Activated CD4-positive, alpha-beta T cell treated with anti-CD3 and anti-CD28 coated beads for 4 hours (primary cell): ENCODE measurements at places on chromosomes 16 and 17.

- no peak for DNase-seq
These were observed 3.1 kb downstream of the ADAD2 start for GRCh38 chr16:84194018-84194417.

GRCh38 chr16:3017344-3017743 lies 639 bp downstream of the CLDN6 start:
- no peak for DNase-seq

- DNase-seq = no peak
These were observed 15.6 kb upstream of the PDK2 start for GRCh38 chr17:50079334-50080095.

GRCh38 chr16:76194616-76195015 lies 82.6 kb upstream of the CNTNAP4 start:
- DNase-seq = no peak

DNA sequence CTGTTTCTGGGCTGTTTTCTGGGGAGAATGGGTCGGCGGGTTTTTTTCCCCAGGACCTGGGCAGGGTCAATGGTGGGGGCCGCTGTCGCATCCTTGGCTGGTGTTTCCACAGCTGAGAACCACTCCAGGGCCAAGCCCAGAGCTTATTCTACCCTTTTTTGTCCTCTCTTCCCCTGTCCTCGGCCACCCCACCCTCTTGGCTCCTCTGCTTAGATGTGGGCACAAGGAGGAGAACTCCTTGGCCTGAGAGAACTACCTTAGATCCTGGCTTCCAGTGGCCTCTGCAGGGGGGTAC lies 4.0 kb downstream of the NOD2 start:
- DNase-seq = no peak

DNA sequence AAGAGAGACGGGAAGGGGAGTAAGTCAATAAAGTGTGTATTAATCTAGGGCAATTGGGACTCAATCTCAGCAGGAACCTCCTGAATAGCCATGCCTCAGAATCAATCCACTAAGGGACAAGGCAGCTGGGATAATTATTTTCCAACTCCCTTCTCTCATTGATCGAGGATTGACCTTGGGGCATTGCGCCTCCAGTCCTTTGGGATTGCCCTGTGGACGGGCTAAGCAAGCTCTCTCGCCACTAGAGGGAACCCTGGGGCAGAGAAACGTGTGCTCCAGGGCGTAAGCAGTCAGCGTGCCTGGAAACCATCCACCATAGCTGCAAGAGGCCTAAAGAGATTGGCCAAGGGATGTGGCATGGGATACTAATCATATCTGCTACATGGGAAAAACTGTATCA lies 53.9 kb upstream of the ERCC4 start:
- peak; percentile 4 for DNase-seq

DNA sequence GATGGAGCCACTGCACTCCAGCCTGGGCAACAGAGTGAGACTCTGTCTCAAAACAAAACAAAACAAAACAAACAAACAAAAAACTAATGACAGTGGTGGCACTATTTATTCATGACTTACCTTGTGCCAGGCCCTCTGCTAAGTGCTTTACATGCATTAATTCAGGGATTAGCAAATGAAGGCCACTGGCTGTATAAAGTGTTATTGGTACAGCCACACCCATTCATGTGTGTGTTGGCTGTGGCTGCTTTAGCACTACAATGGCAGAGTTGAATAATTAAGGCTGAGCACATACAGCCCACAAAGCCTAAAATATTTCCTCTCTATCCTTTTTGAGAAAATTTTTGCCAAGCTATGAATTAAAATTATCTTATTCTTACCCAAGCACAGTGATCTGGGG lies 531.8 kb upstream of the CDH5 start:
- DNase-seq = no peak

DNA sequence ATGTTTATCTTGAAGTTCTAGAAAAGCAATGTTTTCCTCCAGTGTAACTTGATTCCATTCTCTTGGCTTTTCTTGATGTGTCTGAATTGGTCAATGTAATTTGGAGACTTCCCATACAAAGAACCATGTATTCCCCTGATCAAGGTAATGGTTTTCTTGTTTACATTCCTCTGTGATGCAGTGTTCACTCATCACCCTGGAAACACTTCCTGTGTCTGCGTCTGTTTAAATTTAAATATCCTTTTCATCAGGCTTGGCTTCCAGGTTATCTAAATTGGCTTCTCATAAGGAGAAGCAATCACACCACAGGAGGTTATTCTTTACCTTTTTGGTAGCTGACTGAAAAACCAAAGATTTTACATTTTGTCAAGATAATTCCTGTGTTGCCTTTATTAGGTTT lies 237.3 kb upstream of the WSCD1 start:
- DNase-seq = no peak

DNA sequence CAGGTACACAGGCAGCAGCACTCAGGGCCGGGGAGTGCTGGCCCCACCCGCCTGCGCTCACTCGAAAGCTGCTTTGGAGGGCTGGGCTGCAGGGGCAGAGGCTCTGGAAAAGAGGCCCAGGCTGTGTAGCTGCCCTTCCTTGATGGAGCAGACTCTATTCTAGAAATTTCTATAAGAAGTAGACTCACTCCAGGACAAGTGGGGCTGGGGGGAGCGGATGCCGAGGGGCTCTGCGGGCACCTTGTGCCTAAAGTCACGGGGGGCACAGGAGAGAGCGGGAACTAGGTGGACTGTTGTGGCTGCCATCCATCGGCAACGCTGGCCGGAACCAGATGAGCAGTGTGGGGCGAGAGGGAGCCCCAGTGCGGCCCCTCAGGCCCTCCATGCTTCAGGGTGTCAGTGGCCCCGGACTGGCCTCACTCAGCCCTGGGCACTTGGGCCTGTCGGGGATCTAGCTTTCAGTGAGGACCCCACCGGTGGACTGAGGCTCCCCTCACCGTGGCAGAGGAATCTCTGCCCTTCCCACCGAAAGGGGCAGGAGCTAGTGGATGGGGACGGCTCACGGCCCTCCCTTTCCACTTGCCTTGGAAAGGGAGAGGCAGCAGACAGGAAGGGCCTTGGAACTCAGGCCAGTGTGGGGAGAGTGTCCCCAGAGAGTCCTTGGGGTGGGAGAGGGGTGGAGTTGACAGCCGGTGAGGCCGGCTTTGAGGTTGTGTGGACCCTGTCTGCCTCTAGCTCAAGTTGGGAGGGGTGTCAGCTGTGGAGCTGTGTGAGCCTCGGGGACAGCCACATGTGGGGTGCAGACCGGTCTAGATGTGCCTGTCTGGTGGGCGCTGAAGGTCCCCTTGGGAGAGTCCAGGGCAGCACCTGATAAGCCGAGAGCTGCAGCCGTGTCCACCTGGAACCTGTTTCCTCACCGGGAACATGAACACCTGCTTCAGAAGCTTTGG lies 16.6 kb downstream of the ENDOV start:
- DNase-seq = no peak

DNA sequence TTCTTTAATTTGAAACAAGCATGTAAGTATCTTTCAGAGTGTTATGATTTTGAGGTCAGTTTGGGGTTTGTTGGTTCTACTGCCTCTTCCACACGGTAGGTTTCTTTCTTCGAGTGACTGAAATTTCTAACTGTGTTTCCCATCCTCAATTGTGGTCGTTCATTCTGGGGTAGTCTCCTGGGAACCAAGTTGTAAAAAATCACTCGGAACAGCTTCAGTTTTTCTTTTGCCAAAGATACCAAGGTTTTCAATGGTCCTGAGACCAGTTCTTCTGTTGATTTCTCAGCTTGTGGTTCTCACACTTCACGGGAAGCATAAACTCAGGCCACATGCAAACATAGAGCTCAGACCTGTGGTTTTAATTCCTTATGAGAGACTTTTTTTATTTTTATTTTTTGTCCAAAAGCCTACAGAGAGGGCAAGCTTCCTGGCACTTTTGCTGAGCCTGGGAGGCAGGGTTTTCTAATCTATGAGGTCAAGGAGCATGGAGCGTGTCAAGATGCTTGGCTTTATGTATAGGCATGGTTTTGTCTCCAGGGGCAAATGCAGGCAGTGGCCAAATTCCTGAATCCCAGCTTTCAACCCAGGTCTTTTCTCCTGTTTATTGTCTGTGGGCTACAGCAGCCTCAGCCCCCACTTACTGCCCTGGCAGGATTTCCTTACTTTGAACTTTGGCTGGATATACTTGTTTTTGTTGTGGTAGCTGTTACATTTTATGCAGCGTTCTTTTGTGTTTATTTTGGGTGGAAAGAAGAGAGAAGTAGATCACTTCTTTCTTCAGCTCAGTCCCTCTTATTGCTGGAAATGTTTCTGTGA lies 32.9 kb downstream of the HS3ST3A1 start:
- no peak for DNase-seq

- no peak for DNase-seq
These were observed 19.4 kb downstream of the IQCK start for GRCh38 chr16:19737306-19738038.

GRCh38 chr16:87918866-87919680 lies 17.3 kb downstream of the CA5A start:
- no peak for DNase-seq

- DNase-seq = no peak
These were observed 14.6 kb downstream of the RSL1D1 start for GRCh38 chr16:11836650-11837244.

- DNase-seq = no peak
These were observed 33.1 kb upstream of the NF1 start for GRCh38 chr17:31061678-31062077.

DNA sequence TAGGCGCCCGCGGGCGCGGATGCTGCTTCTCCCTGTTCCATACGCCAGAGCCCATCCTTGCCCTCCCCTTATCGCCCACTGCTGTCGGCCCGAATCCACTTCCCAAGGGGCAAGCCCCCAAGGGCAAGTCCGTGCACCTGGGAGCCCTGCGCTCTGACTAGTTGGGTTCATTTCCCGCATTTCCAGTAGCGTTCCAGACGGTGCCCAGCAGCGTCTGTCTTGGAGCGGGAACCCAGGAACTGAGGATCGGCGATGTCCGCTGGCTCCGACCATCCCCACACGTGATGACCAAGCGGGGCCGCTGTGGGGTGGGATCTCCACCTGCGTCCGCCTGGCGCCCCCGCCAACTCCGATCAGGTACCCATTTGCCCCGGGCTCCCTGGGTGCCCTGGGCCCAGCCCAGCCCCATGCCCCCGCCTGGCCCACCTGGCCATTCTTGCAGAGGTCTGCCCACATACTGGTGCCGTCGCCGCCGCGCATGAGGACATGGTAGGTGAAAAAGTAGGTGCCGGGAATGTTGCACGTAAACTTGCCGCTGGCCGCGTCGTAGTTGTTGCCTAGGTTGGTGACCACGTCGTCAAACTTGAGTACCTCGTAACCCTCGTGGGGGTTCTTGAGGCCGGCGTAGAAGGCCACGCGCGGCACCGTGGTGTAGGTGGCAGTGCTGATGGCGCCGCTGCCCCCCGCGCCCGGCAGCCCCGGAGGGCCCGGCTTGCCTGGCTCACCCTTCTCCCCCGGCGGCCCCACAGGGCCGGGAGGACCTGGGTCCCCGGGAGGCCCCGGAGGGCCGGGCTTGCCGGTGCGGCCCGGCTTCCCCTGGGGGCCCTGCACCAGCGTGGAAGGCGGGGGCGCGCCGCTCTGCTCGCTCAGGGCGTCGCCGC lies 837 bp downstream of the C1QL1 start:
- no peak for DNase-seq

GRCh38 chr17:73625006-73625405 lies 19.2 kb downstream of the SDK2 start:
- DNase-seq = no peak

DNA sequence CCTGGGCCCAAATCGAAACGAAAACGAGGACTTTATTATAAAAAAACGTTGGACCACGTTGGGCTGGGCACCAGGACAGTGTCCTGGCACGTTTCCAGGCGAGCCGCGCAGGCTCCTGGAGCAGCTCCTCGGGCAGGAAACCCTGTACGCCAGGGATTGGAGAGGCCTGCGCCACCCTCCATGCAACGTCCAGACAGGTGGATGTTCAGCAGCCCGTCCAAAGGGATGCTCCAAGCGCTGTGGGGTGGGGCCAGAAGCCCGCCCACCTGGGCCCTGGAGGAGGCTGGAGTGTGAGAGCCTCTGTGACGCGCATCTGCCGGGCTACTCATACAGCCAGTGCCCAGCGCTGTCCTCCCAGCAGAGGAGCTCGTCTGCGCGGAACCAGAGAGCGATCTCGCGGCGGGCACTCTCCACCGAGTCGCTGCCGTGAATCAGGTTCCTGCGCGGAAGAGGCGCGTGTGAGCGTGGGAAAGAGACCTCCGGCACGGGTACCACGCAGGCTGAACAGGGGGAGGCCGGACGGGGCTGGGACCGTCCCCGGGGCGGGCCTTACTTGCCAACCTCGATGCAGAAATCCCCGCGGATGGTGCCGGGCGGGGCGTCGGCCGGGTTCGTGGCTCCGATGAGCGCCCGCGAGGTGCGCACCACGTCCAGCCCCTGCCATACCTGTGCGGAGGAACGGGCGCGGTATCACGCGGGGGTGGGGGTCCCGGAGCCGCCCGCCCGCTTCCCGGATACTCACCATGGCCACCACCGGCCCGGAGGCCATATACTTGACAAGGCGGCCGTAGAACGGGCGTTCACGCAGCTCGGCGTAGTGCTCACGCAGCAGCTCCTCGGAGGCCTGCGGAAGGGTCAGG lies 785 bp downstream of the NME3 start:
- DNase-seq = peak; percentile 44

DNA sequence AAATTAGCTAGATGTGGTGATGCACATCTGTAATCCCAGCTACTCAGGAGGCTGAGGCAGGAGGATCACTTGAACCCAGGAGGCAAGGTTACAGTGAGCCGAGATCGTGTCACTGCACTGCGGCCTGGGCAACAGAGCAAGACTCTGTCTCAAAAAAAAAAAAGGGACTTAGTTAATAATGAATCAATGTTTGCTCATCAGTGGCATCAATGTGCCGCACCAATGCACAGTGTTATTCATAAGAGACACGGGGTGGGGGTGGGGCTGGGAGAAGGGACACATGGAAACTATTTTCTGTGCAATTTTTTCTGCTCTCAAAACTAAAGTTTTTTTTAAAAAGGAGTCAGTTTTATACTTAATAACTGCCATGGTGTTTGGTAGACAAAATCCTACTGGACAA lies 6.8 kb upstream of the ATP2C2 start:
- DNase-seq = no peak

DNA sequence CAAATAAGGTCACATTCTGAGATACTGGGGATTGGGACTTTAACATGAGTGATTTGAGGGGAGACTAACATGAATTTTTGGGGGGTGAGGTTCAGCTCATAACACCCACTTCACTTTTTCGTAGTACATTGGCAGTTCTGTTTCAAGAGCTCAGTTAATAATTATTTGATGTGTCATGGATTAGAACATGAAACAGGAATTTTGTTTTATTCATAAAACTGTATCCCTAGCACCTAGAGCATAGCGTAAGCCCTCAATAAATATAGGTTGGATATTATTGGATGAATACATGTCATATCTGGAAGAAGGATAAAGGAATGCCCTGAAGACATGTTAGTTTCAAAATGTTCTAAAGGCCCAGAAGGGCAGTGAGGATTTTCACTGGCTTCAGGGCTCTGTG lies 119.8 kb downstream of the PRKCA start:
- no peak for DNase-seq

DNA sequence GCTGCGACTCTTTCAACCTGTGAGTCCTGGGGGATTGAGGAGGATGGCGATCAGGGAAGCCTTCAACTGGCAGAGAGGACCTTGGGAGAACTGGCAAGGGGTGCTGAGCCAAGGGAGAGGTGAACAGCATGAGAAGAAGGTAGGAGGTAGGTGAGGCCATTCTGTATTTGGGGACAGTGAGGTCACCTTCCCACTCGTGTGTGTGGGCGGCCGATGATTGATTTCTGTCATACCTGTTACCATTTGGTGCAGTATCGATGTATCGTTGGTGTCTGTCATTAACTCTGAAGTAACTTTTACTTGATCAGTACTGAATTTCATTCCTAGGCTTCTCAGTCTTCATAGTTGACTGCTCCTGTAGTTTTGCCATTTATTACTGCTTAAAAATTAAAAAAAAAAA lies 3.8 kb downstream of the ARSG start:
- DNase-seq = peak; percentile 46

- no peak for DNase-seq
These were observed 38.5 kb downstream of the ZNF276 start for GRCh38 chr16:89759746-89760340.
